Mucosa of gallbladder (tissue), 1 donor: ENCODE measurements at places on chromosomes 1 and 21.

DNA sequence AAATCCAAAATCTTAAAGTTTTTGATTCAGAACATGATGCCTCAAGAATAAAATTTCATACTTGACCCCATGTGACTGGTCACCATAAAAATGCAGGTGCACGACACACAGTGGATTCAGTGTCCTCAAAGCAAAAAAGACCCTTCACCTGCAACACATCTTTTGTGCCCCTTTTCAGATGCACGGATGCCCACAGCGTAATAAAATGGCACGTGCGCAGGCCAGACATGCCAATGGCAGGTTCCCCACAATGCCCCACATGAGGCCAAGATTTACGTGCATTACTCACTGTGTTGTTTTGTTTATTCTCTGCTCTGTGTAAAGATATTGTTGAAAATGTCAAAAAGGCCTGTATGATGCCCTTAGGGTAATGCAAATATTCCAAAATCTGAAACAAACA is 9.3 kb downstream of the KCNA10 start:
- no peak for DNase-seq

DNA sequence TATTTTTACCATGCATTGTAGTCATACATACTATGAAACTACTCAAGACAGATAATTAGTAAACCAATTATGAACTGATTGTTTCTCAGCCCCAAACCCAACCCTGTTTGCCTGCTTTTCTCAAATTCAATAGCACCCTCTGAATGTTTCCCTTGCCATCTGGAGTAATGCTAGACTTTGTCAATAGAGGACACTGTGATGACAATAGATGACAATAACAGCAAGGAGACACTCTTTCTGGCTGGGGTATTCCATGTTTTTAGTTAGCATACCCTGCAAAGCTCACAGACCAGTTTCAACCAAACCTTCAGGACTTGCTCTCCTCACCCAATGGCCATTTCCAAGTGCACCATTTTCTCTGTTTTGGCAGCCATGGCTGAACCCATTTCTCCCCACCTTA is 108.5 kb upstream of the LRRC7 start:
- DNase-seq = no peak

DNA sequence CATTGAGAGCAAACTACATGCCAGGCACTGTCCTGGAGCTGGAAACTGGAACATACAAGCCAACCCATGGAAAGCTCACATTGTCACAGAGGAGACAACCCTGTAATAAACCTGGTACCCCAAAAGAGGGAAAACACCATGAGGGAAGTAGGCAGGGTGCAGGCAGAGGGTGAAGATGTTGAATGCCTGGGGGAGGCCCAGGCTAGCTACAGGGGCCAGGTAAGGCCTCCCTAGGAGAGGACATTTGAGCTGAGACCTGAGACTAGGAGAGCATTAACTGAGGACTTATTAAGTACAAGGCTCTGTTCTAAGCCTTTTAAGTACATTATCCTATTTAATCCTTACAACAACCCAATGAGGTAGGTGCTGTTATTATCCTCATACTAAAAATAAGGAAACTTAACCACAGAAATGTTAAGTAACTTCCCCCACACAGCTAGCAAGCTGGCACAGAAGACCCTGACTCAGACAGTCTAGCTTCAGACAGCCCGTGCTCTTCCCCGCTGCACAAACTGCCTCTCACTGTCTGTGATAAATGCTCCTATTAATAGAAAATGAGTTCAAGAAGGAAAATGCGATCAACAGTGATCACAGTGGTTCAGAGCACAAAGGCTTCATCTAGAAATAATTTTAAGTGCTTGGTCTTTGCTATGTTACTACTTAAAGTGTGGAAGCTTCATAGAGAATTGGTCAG is 41.8 kb downstream of the ZNF281 start:
- DNase-seq = no peak

- DNase-seq = peak; percentile 36
Measured at GRCh38 chr1:171210355-171210754, 25.3 kb downstream of the FMO2 start.

DNA sequence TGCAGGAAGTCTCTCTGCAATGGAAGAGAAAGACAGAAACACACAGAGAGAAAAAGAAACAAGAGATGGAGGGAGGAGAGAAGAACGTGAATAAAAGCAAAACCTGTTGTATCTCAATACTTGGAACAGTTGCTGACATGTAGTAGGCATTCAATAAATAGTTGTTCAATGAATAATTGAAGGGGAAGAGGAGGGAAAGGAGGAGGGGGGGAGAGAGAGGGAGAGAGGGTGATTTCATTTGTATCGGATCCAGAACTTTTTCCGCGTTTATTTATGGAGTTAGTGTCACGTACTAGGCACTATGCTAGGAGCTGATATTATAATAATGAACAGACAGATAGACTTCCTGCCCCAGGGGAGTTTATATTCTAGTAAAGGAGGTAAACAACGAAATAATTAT is 144.1 kb downstream of the OMA1 start:
- no peak for DNase-seq
